ENCODE measurements at places on chromosomes 3 and 15.

DNA sequence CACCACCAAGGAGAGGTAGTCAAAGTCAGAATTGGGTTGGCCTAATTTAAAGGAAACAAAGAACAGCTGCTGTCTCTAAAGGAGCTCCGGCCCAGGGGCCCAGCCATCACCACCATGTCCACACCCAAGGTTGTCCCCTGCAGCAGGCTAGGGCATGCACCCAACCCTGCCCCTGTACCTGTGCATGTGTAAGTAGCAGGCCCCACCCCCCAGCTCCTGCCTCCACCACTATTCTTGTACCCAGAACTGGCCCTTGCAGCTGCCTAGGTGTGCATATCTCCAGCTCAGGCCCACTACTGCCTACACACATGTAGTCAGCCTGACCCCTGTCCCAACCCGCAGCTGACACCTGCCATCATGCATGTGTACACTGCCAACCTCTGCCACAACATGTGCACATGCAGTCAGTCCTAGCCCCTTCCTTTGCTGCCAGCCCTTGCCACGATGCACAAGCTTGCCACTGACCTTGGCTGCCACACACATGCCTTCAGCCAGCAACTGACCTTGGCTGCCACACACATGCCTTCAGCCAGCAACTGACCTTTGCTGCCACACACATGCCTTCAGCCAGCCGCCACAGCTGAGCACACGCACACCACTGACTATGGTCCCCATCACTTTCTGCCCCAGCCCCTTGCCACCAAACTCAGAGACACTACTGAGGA lies 39.7 kb downstream of the FGF12 start:
- DNase-seq, result no peak

DNA sequence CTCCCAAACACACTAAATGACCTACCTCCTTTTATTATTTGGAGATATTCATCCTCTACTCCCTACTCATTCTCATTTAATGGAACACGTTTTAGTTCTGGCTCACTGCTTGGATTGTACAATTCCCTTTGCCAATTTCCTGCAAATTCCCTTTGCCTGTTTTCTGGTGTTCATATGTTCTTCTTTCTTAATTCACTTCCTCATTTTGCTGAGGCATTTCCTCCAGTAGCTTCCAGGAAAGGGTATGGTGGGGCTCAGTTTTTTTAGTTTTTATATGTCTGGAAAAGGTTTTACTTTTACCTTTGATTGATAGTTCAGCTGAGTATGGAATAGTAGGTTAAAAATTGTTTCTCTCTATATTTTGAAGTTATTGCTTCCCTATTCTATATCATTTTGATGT lies 143.6 kb upstream of the GOLIM4 start:
- no peak for DNase-seq

DNA sequence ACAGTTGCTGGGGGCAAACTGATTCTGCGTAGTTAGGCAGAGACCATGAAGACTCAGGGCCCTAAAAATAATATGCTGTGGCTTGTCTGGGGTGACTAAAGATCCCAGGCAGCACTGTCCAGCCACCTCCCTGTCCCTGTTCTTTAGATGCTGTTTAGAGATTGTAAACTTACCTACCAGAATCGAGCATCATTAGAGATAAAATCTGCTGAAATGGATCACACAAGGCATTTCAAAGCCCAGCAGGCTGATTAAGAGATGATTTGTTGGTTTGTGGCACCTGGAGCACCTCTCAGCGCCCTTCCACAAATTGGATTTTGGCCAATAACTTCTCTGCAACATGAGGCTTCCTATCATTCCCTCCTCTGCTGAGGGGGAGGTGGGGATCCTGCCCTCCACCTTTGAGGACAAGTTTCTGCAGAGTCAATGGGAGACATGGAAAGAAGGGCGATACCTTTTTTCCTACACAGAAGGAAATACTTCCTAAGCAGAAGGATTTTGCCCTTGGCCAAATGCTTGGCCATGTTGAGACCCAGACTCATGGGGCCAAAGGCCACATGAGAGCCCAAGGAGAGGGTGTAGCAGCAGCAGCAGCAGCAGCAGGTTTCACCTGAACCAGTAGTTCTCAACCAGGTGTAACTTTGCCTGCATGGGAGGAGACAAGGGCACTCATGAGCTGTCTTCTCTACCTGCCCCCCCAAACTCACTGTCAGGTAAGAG lies 37.5 kb downstream of the SEMA5B start:
- no peak for DNase-seq

- no peak for DNase-seq
Measured at GRCh38 chr3:195171093-195171873, 99.7 kb downstream of the XXYLT1 start.

DNA sequence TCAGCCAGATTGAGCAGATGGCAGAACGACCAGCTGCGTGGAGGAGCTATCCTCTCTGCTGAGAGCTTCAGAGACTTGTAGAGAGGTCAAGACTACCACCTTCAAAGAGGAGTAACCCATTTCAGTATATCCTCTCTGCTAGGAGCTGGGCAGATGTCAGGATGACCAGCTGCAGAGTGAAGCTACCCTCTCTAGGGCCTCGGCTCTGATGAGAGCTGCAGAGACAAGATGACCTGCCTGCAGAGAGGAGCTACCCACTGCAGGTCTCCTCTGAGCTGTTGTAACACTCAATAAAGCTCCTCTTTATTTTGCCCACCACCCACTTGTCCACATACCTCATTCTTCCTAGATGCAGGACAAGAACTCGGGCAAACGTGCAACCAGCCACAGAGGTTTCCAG lies 1522.7 kb downstream of the OTOL1 start:
- DNase-seq, result no peak

DNA sequence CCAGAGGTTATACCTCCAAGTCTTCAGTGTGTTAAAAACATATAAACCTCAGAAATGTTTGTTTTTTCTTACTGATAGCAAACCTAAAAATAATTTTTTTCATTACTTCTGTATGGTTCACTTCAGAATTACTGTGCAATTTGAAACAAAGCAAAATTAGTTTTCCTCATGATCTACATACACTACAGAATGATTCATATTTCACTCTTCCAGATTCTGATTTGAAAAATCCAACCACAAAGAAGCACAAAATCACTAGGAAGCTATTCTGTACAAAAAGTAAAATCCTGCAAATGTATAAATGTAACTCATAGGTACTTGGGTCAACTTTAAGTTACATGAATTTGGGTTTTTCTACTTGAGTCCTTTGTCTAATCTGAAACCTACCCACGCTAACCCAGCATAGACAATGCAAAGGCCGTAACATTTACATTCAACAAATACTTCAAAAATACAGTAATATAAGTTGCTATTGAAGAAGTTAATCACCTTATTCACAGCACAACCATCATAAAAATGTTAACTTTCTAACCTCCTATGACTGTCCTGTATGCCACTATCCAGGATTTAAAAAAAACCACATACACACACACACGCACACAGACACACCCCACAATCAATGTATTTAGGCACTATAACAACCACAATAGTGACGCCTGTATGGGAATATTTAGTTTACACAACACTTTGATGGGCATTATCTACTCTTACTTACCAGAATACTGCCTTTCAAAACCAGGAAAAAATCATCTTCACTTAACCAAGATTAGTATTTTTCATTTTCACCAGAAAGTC lies 11.5 kb downstream of the ATP13A3 start:
- DNase-seq, result no peak

GRCh38 chr3:171101982-171102641 lies 75.6 kb upstream of the SLC2A2 start:
- no peak for DNase-seq

DNA sequence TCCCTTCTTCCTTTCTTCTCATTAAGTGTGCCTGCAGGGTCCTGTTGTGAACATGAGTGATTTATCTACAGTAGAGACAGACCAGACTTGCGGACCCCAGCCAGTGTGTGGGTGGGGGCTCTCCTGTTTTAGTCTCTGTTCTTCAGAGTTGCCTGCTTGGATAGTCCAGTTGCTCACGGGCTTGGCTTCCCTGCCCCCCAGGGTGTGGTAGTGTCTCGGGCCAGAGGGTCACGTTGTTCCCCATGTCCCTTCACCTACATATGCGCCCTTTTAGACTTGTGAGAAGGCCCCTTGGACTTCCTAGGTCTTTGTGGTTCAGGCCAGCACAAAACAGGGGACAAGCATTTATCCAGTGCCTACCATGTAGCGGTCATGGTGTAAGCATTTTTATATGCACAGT lies 85.8 kb downstream of the AAGAB start:
- no peak for DNase-seq

DNA sequence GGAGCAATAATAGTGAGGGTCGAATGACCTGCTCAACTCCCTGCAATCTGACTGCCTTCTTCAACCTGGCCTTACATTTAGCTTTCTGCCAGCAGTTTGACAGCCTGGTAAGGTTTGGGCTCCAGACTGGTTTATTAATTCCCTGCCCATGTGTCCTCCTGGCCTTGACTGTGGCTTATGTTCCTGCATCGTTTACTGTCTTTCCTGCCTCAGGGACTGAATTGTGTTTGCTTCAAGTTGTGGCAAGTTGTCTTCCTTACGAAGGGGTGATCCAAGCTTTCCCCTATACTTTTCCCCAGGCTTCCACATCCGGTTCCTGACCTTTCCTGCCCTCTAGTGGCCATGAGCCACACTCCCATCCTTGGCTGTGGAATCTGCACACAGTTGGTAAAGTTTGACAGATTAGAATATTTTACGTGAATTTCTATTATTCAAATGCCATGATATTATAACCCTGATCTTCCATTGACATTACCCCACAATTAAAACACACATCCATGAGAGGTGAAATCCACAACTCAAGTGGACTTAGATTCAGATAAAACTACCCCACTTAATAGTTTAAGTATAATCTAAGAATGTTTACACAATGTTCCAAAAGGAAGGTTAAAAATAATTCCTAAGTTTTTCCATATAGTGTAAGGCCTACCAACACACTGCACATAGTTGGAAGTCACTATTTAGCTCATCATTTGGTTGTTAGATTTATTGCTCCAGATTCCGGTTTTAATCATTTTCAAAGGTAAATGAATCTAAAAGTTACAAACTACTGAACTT lies 95.7 kb downstream of the NEDD4 start:
- no peak for DNase-seq

DNA sequence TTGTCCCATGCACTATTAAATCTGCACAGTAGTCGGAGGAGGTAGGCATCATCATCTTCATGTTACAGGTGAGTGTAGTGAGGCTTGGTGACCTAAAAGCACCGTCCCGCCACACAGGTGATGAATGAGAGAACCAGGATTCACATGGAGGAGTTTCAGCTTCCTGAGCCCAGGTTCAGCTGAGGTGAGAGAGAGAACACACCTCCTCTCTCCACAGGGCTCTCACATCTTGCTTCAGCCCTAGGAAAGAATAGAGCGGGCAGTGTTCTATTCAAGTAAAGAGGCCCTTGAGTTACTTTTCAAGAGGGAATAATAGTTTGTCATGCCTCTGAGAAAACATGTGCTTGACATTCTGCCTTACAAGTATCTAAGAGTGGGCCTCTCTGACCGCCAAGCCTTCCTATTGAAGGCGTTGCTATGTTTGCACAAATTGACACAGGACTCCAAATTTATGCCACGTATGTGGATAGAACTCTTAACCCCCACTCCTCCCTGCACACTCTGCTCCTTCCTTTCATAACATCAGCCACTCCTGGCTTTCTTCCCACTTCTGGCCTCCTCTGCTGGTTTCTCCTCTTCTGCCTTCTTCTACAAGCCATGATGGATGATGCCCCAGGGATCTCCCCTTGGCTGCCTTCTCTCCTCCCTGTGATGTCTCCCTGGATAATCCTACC lies 138.3 kb upstream of the ABHD17C start:
- DNase-seq, result no peak

GRCh38 chr15:68025835-68026424 lies 28.2 kb upstream of the PIAS1 start:
- DNase-seq, result no peak

DNA sequence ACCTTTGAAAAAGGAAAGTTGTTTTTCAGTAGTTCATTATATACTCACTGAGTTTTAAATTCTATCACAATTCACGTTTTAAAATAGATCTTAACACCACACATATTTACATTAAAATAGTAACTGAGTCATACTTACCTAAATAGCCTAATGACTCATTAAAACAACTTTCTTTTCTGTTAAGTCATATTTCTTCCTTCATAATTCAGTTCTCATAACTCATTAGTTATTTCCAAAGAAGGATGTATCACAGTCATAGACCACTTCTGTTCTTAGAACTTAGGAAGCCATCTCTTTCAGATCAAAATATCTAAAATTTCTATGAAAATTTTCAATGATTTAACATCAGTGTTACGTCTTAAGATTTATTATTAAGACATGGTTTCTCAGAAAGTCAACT lies 885.9 kb downstream of the FHIT start:
- no peak for DNase-seq

DNA sequence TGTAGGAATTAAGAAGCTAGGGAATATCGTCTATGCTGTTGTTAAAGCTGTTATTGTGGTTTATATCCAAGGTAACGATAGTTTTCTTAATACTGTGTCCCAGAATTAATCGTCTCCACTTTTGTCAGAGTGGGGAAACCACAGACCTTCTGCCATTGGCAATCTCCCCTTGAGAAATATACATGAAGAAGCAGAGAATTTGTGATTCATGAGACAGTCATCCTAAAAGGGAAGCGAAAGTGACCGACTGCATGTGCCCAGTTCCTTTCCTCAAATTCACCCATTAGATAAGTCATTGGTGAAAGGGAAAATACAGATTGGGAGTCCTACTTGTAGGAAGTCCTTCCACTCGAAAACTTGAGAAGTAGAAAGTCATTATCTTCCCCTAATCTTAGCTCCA lies 26.6 kb downstream of the DIPK2A start:
- no peak for DNase-seq

- no peak for DNase-seq
Measured at GRCh38 chr15:21269121-21269520, 171.2 kb downstream of the POTEB3 start.

DNA sequence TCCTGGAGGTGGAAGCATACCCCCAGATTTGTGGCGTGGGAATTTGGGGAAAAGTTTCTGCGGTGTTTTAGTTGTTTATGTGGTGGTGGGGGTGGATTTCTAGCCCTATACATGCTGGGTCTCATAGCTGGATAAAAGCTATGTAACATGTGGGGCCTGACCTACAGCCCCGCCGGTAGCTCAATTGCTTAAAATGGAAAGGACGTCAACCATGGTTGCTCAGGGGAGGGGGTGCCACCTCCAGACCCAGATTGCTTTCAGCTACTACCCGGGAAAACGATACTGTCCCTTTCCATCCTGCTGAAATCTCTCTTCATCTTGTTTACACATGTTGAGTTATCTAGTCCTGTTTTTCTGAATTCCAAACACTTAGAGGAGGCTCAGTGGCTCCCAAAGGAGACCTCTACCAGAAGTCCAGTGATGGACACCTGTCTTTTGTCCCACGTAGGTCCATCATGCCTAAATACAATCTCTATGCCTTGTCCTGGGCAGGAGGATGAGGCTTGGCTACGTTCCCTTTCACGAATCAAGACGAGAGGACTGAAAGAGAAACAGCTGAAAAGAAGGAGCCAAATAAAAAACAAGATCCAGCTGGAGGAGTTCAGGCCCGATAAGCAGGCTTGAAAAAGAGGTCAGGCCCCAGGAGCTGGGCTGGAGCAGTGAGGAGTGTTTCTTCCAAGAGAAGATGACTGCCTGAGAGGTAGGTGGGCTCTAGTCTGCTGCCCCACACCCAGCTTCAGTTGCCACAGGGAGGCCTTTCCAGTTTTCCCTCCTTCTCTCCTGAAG lies 72.1 kb upstream of the TPRG1 start:
- DNase-seq, result no peak

GRCh38 chr3:144344925-144345548 lies 373.4 kb downstream of the DIPK2A start:
- no peak for DNase-seq

GRCh38 chr3:17639765-17640164 lies 102.7 kb downstream of the TBC1D5 start:
- DNase-seq, result no peak

All from dorsolateral prefrontal cortex (tissue), 122 donors.